ENCODE measurements at places on chromosomes 13 and 19. TPM values are rescaled to one million over a fixed set of nuclear protein-coding genes. Genes with fewer than 3 reads are reported as not detected.
A peak's percentile ranks its signal among the peaks of the same experiment; 100 is the strongest.

The SLC7A10 gene
- polyA plus RNA-seq, result 0.02 TPM

GRCh38 chr13:113837560-113838355, 26.1 kb downstream of the GAS6 start:
- H3K36me3 ChIP-seq, result peaks cover 37% of the 10 kb centered on the region
- H3K27ac ChIP-seq, result peak overlapping the region; percentile 99
- H3K4me3 ChIP-seq, result peak overlapping the region; percentile 56
- no peaks in the 10 kb centered on the region for H3K27me3 ChIP-seq
- DNase-seq, result peak; percentile 84

DNA sequence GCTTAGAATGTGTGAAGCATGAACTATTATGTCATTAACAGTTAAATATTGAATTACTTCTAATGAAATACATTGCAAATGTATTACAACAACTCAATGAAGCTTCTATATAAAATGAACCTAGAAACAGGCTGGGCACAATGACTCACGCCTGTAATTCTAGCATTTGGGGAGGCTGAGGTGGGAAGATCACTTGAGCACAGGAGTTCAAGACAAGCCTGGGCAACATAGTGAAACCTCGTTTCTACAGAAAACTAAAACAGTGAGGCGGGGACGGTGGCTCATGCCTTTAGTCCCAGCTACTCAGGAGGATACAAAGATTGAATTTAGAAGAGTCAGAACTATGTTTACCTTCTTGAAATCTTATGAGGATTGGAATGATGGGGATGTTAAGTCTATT, 505.1 kb downstream of the SLITRK5 start:
- no peak overlapping the region for H3K27ac ChIP-seq
- no peak for DNase-seq
- H3K36me3 ChIP-seq, result no peaks in the 10 kb centered on the region
- no peaks in the 10 kb centered on the region for H3K27me3 ChIP-seq
- no peak overlapping the region for H3K4me3 ChIP-seq

- H3K36me3 ChIP-seq, result no peaks in the 10 kb centered on the region
- no peak overlapping the region for H3K4me3 ChIP-seq
- H3K4me1 ChIP-seq, result no peaks in the 10 kb centered on the region
- DNase-seq, result no peak
- no peak overlapping the region for H3K27ac ChIP-seq
Measured at GRCh38 chr13:40533072-40533471, 133.4 kb downstream of the FOXO1 start.

The KLK8 gene
- polyA plus RNA-seq, result not detected

The MRPL34 gene
- polyA plus RNA-seq, result 61.4 TPM

The PRSS57 gene
- not detected for polyA plus RNA-seq

- H3K36me3 ChIP-seq, result no peaks in the 10 kb centered on the region
- H3K4me1 ChIP-seq, result no peaks in the 10 kb centered on the region
- DNase-seq, result no peak
- H3K27me3 ChIP-seq, result no peaks in the 10 kb centered on the region
- H3K4me3 ChIP-seq, result no peak overlapping the region
Measured at GRCh38 chr13:102176846-102177245, 225.0 kb downstream of the FGF14 start.

- H3K4me3 ChIP-seq, result no peak overlapping the region
- H3K36me3 ChIP-seq, result no peaks in the 10 kb centered on the region
- no peaks in the 10 kb centered on the region for H3K27me3 ChIP-seq
Measured at GRCh38 chr13:80726868-80727267, 385.9 kb upstream of the SPRY2 start.

The NLRP5 gene
- polyA plus RNA-seq, result not detected

GRCh38 chr19:50967929-50968715, 1.3 kb downstream of the KLK6 start:
- H3K27ac ChIP-seq, result no peak overlapping the region
- H3K27me3 ChIP-seq, result peaks cover 56% of the 10 kb centered on the region
- DNase-seq, result no peak
- no peaks in the 10 kb centered on the region for H3K36me3 ChIP-seq

The IFNL1 gene
- not detected for polyA plus RNA-seq

DNA sequence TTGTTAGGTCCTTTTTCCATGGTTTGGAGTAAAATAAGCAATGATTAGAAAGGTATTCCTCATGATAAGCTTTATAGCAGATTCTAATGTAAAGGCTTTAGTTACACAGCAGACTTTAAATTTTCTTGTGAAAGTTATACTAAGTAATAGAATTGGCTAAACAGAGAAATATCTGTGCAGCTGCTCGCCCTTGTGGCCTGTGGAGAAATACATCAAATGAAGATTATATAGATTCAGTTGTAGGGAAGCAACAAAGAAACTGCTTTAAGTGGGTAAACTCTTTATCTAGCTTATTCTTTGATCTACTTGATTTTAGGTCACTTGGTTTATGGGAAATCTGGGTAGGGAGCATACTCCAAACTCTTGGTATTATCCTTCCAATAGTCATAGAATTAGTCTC, 1269.7 kb upstream of the SPRY2 start:
- H3K4me3 ChIP-seq, result no peak overlapping the region
- H3K36me3 ChIP-seq, result no peaks in the 10 kb centered on the region
- H3K4me1 ChIP-seq, result no peaks in the 10 kb centered on the region
- H3K27ac ChIP-seq, result no peak overlapping the region

The RXFP2 gene
- not detected for polyA plus RNA-seq

GRCh38 chr19:49430678-49431329, 5.6 kb downstream of the GFY start:
- H3K4me1 ChIP-seq, result no peaks in the 10 kb centered on the region
- DNase-seq, result peak; percentile 68
- peaks cover 96% of the 10 kb centered on the region for H3K27me3 ChIP-seq
- H3K4me3 ChIP-seq, result no peak overlapping the region
- no peaks in the 10 kb centered on the region for H3K36me3 ChIP-seq

DNA sequence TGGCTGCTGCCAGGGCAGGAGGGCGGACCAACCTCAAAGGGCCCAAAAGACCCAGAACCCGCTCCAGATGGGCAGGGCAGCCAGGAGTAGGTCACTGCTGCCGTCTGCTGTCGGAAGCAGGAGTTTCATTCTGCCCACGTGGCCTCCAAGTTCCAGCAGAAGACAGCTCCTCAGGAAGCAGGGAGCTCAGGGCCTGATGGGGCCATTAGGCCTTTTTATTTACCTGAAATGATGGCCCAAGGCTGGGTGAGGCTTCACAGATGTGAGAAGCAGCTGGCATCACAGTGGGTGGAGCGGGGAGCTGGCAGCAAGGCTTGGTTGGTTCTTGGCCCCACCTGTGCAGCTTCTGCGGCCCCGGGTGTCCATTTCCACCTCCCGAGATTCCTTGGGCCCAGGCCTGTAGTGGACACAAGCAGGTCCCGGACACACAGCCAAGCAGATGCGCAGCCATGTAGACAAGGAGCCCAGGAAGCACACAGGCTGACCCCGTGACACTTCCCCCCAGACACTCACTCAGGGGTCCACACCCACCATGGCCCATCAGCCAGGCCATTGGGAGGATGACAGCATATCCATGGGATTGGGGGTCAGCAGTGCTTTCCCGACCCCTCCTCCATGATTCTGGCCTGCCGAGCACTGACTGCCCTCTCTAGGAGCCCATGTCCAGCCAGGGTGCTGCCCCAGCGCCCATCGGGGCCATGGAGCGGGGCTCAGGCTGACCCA, 26.4 kb downstream of the C13orf46 start:
- no peaks in the 10 kb centered on the region for H3K36me3 ChIP-seq
- no peak overlapping the region for H3K27ac ChIP-seq
- H3K27me3 ChIP-seq, result no peaks in the 10 kb centered on the region
- no peak overlapping the region for H3K4me3 ChIP-seq
- H3K4me1 ChIP-seq, result no peaks in the 10 kb centered on the region

The CGB8 gene
- not detected for polyA plus RNA-seq

GRCh38 chr19:29098863-29099481, 114.0 kb downstream of the UQCRFS1 start:
- H3K36me3 ChIP-seq, result no peaks in the 10 kb centered on the region
- no peak for DNase-seq
- H3K4me1 ChIP-seq, result no peaks in the 10 kb centered on the region
- no peak overlapping the region for H3K4me3 ChIP-seq
- H3K27me3 ChIP-seq, result peaks cover 8% of the 10 kb centered on the region

DNA sequence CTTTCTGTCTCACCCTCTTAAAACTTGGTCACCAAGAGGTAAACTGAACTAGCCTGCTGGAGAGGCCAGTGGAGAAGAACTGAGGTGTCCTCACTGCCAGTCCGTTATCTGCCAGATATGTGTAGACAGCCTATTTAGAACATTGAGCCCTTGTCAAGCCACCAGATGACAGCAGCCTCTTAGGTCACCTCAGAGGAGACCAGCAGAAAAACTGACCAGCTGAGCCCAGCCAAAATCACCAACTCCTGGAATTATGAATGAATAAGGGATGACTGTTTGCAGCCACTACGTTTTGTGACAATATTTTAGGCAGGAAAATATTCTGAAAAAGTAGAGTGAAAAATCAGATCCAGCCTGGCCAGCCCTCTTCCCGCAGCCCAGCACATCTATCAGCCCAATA, 513.9 kb downstream of the DCT start:
- no peaks in the 10 kb centered on the region for H3K36me3 ChIP-seq
- no peaks in the 10 kb centered on the region for H3K27me3 ChIP-seq
- H3K4me3 ChIP-seq, result no peak overlapping the region
- no peak for DNase-seq

DNA sequence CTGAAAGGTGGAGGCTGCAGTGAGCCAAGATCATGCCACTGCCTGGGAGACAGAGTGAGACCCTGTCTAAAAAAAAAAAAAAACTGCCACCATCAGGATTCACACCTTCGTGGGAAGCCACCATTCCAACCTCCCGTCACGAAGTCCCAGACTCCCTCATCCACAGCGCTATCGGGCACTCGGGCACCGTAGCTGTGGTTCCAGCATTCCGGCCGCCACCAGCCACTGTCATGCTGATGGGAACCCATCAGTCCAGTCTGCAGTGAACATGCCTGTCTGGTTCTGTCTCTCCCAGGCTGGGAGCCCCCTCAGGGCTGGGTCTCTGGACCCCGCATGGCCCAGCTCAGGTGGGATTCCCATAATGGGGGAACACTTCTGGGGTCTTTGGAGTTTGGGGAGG, 27.5 kb downstream of the TINCR start:
- H3K4me1 ChIP-seq, result no peaks in the 10 kb centered on the region
- H3K27me3 ChIP-seq, result no peaks in the 10 kb centered on the region
- no peak for DNase-seq
- no peak overlapping the region for H3K4me3 ChIP-seq
- H3K27ac ChIP-seq, result no peak overlapping the region
- no peaks in the 10 kb centered on the region for H3K36me3 ChIP-seq

The KLK2 gene
- polyA plus RNA-seq, result 0.15 TPM

DNA sequence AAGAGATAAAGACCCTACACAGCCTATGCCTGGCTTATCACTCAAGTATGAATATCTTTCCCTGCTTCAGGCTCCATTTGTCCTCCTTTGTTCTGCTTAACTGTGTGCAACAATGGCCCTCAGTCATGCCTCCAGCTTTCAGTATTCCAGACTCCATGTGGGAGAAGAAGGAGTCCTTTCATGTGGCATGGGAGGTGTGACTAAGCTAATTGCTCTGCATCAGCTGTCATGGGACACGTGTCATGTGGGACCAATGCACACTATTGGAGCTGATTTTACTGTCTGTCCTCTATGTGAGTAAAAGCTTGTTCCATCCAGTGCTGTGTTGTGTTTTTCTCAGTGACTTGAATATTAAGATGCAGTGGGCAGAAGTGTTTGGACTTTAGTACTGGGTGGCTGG, 1198.3 kb downstream of the OLFM4 start:
- H3K4me1 ChIP-seq, result no peaks in the 10 kb centered on the region
- no peaks in the 10 kb centered on the region for H3K27me3 ChIP-seq
- DNase-seq, result no peak
- no peak overlapping the region for H3K4me3 ChIP-seq
- H3K27ac ChIP-seq, result no peak overlapping the region

The PSMD8 gene
- polyA plus RNA-seq, result 400 TPM

DNA sequence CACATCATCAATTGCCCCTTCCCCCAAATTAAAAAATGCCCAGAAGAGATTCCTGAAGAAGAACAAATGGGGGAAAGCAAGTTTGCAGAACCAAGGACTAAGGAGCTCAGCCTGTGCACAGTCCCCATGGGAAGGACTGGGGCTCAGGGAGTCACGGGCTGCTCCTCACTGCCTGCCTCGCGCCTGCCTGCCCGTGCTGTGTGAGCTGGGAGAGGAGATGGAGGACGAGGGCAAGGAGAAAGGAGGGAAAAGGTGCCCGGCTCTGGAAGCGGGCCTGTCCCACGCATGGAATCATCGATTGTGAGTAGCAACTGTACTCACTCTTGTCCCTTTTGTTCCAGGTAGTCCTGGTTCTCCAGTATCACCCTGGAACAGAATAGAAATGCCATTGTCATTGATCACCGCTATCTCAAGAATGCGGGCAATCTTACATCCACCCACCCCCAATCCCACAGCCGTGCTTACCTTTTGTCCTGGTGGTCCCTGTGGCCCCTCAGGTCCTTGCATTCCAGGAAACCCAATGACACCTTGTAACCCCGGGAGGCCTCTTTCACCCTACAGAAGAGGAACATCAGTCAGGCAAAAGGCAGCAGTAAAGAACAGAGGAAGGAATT, 93.4 kb downstream of the COL4A1 start:
- no peak for DNase-seq
- no peak overlapping the region for H3K4me3 ChIP-seq

The NMRK2 gene
- not detected for polyA plus RNA-seq

GRCh38 chr13:33091415-33091774, 75.2 kb downstream of the KL start:
- no peaks in the 10 kb centered on the region for H3K36me3 ChIP-seq
- no peaks in the 10 kb centered on the region for H3K4me1 ChIP-seq
- no peak overlapping the region for H3K4me3 ChIP-seq
- no peak overlapping the region for H3K27ac ChIP-seq
- H3K27me3 ChIP-seq, result no peaks in the 10 kb centered on the region

The ZNF888 gene
- polyA plus RNA-seq, result 0.46 TPM

DNA sequence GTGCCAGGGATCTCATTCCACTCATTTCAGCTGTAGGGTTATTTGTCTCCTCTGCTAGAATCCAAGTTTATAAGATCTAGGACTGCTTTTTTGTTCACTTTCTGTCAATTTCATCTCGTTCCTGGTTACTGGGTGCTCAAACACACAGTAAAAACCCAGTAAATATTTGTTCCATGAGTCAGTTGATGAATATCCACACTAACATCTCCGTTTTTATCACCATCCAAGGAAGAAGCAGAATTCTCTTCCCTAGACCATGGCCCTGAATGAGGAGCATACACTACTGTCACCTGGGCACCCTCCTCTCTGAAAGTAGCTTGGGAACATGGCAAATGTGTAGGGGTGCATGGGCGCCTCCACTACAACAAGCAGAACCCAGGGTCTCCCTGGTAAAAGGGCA, 390.8 kb downstream of the FOXO1 start:
- no peak overlapping the region for H3K4me3 ChIP-seq
- no peak for DNase-seq
- H3K27me3 ChIP-seq, result no peaks in the 10 kb centered on the region
- no peak overlapping the region for H3K27ac ChIP-seq

The ZNF525 gene
- 2.5 TPM for polyA plus RNA-seq

Measured in SK-N-SH (cell line).